Panc1 (cell line): ENCODE measurements at places on chromosomes 16 and 17. TPM values are rescaled to one million over a fixed set of nuclear protein-coding genes. Genes with fewer than 3 reads are reported as not detected.

GRCh38 chr17:78323826-78324390 lies 36.0 kb downstream of the SOCS3 start:
- peaks cover 20% of the 10 kb centered on the region for H3K4me1 ChIP-seq
- H3K27ac ChIP-seq = peak overlapping the region; percentile 54
- H3K27me3 ChIP-seq = no peaks in the 10 kb centered on the region
- no peak overlapping the region for H3K4me3 ChIP-seq

DNA sequence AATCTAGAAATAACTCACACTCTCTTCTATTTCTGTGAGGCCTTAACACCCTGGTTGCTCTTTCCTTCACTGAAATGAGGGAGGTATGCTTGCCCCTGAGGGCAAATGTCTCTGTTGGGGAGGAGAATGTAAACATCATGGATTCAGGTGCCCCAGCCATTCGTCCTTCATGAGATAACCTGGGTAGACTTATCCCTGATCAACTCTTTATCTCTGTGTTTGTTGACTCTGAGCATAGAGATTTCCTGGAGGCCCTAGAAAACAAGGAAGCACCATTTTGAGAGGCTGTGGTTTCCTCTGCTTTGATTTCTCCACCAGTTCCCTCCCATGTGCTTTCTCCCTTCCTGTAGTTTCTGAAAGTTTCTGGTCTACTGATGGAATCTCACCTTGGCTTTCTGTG lies 77.3 kb downstream of the PHKB start:
- no peaks in the 10 kb centered on the region for H3K4me1 ChIP-seq
- no peak for DNase-seq
- no peaks in the 10 kb centered on the region for H3K36me3 ChIP-seq
- H3K4me3 ChIP-seq = no peak overlapping the region
- H3K27ac ChIP-seq = no peak overlapping the region

DNA sequence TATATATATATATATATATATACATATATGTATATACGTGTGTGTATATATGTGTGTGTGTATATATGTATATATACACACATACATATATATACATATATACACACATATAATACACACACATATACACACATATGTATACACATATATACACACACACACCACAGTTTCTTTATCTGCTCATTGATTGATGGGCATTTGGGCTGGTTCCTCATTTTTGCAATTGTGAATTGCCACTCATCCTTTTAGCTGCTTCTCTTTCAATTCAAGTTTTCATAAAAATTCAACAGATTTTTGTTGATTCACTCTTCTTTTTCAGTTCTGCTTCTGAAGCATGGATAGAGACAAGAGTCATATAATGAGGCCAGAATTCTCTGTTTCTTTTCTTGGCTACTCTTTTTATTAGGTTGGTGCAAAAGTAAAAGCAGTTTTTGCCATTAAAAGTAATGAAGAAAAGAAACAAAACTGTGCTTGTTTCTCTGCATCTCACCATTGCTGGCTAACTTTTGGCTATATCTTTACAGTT lies 44.5 kb downstream of the SLFN5 start:
- H3K36me3 ChIP-seq = no peaks in the 10 kb centered on the region
- H3K4me1 ChIP-seq = no peaks in the 10 kb centered on the region
- no peak overlapping the region for H3K4me3 ChIP-seq
- DNase-seq = no peak
- H3K27ac ChIP-seq = no peak overlapping the region

The SRCIN1 gene
- total RNA-seq = 12.8 TPM

The MYH2 gene
- total RNA-seq = not detected

DNA sequence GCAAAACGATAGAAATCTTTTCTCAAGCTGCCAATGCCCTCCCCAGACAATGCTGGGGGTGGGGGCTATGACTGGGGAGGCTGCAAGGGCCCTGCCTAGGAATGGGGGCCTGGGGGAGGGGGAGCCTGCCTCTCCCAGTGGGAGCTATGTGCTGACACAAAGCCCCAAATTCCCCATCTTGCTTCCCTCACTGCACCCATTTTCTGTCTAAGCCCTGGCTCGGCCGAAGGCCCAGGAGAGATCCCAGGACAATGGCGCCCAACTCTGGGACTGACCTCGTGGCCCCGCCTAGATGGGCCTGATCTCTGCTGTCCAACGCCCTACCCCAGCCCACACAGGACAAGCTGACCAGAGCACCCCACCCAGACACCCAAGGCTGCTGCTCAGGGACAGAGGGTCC lies 11.1 kb upstream of the KCNJ12 start:
- no peak overlapping the region for H3K27ac ChIP-seq
- no peaks in the 10 kb centered on the region for H3K4me1 ChIP-seq
- H3K4me3 ChIP-seq = no peak overlapping the region
- no peaks in the 10 kb centered on the region for H3K27me3 ChIP-seq
